ENCODE measurements at places on chromosomes 16 and 17.

- no peak for DNase-seq
Measured at GRCh38 chr16:4873091-4873490, 25.8 kb downstream of the UBN1 start.

GRCh38 chr17:1162116-1162855 lies 17.5 kb downstream of the ABR start:
- DNase-seq: no peak

DNA sequence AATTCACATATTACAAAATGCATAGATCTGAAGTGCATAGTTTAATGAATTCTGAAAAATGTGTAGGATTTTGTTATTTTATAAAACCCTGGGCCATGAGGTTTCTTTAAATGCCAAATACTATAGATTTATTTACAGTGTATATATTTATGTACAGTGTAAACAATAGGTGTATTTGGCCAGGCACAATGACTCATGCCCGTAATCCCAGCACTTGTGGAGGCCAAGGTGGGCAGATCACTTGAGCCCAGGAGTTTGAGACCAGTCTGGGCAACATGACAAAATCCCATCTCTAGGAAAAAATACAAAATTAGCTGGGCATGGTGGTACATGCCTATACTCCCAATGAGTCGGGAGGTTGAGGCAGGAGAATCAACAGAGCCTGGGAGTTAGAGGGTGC lies 249.4 kb downstream of the PRKCA start:
- DNase-seq: no peak

GRCh38 chr16:3112881-3113574 lies 642 bp downstream of the ZNF205 start:
- DNase-seq: no peak

GRCh38 chr16:75229172-75230031 lies 10.6 kb downstream of the CTRB1 start:
- no peak for DNase-seq
